ENCODE measurements at places on chromosomes 3 and 15.

DNA sequence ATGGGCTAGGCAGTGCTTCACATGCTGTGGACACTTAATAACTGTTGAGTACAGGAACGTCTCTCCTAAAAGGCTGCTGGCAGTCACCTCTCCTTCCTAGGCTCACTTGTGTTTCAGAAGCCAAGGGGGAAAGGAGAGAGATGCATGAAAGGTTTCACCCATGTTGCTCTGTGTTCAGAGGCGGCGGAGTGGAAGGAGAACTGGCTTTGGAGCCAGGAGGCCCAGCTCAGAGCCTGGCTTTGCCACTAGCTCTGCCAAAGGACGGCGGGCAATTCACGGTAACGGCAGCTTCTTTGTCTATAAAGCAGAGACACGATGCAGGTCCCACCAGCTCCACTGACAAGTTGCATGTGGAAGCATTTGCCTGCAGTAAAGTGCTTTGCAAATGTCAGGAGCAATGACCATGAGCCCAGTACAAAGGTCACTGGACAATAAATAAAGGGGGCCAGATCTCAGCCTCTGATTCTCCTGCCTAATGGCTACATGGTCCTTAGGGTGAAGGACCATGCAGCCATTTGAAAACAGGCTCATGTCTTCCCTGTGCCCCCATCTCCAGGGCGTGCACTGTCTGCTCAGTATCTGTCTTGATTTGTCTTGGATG is 171.7 kb upstream of the TLE3 start:
- DNase-seq, result no peak

DNA sequence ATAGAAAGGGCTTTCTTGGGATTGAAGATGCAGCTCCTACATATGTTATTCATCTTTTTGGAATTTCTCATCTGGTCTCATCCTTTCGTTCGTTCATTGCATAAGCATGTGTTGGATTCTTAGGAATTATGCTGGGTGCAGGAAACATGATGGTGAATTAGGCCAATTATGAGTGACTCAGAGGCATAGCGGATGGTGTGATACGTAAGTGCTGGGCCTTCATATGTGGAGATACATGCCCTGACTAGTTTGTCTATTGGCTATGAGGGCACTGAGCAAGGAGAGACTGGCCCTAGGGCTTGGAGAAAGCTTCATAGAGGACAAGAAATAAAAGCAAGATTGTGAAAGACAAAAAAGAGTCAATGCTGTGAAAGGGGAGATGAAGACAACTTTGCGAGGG is 235.1 kb downstream of the MYRIP start:
- no peak for DNase-seq

- DNase-seq, result no peak
Observed at GRCh38 chr3:25581335-25581734, 83.4 kb downstream of the TOP2B start.

DNA sequence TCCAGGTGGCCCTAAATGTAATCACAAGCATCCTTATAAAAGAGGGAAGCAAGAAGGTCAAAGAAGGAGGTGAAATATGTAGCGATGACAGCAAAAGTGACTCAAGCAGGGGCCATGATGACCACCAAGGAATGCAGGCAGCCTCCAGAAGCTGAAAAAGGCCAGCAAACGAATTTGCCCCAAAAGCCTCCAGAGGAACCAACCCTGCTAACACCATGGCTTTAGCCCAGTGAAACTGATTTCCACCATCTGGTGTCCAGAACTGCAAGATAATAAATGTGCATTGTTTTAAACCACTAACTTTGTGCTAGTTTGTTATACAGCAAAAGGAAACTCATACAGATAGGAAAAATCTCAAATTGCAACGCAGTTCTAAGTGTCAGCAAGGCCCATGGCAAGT is 23.0 kb upstream of the RBSN start:
- no peak for DNase-seq

DNA sequence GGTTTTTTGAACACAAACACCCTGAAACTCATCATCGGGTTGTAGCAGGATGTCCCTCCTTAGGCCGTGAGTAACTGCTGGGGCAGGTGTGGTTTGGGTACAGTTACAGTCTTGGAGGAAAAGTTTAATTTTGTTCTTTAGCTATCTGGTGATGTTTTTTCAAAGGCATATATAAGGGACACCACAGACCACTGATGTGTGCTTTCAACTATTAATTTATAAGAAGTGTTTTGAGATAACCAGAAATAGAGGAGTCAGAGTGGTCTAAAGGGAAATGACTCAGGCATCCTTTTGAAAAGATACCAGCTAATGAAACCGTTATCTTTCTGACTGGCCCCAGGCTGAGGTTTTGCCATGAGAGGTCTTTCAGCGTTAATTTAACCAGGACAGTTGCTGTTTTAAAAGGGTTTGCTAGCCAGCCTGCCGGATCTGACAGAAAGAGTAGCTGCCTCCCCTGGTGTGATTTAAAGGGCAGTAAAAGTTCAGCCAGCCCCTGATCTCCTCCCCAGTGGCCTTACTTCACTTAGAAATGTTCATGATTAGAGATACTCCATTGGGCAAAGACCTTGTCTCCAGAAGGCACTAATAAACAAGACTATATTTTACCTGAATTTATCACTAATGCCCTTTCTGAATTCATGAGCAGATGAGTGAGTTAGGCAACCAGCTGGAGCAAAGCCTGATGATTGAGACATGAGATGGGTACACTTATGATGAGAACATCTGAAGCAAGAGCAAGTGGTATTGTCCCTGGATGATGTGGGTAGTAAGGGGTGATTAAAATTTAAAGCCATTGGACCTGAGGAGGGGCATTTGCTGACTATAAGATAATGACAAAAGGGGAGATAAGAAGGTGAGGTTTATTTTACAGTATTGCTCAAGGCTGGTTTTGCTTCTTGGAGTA is 482.5 kb upstream of the TBL1XR1 start:
- no peak for DNase-seq

- no peak for DNase-seq
Observed at GRCh38 chr3:188034989-188035388, 119.0 kb upstream of the LPP start.

DNA sequence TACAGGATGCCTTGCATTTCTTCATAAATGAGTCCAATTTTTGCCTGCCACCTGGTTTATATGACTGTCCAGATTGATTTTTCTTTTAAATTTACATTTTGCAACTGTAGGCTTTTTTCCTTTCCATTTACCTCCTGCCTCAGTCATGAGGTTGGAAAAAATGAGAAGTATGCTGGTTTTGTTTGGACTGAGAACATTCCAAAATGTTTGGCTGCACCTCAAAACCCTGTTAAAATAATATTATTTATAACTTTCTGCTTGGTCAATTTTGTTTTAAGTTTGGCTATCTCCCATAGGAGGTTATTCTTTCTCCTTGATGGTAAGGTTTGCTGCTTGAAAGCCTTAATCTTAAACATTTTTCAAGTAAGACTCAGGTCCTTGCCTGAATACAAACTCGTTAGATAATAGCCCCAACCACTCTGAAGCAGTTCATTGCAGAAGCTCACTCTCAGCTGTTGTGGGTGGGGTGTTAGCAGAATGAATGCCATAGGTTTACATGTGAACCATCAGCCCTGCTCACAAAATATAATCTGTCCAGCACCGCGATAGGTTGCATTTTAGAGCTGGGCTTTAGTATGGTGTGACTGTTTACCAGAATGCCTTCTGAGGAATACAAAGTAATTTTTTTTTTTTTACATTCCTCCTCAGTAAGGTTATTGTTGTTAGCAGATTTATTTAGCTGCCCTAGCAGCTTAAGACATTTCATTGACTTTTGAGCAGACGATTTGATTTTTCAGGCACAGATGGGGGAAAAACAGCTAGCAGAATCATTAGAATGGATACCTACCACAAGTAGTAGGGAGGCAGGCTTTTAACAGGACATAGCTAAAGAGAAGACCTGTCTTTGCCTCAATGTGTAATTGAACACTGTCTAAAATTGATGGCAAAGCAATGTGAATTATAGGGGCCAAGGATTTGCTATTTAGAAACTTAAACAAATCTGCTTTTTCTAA is 630.8 kb upstream of the KCNMB2 start:
- DNase-seq, result peak; percentile 11

DNA sequence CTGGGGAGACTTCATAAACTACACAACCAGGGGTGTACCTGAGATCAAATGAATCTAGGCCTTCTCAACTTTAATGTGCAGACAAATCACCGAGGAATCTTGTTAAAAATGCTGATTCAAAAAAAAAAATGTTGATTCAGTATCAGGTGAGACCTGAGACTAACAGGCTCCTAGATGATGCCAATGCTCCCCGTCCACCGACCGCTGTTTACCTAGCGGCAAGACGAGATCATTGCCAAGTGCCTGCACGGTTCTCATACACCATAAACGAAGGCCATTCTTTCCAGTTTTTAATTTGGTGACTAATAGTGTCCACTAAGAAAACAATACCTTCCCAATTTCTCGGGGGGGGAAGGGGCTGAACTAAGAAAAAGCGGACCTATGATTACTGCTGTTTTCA is 2.5 kb upstream of the FSIP1 start:
- DNase-seq, result no peak

DNA sequence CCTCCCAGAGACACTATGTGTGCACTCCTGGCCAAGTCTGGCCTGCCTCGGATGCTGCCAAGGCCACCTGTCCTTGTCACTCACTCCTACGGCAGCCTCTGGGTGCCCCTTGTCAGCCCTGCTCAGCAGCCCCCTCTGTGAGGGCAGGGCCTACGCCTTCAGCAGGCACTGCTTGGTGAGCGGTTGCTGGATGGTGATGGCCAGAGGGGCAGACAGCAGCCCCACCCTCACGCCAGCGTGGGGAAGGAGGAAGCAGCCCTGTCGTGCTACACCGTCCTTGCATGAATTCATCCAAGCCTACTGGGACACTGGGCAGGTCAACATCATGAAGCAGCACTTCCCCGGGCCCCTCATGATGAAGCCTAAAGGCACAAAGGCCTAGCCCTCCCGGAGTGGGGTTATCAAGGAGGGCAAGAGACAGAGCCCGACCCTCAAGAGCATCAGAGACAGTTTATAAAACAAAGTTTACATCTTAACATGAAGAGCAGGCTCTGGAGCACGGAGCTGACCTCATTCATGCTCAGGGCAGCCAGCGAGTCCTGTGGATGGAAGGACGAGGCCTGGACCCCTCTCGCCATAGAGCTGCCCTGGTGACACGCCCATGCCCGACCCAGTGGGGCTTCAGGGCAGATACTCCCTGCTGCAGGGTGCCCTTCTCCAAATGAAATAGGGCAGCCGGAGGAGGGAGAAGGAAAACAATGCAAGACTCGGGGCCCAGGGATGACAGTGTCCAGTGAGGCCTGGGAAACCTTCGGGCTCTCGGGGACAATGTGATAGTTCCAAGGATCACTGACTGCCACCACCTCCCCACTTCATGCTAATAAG is 25.3 kb downstream of the CHDH start:
- DNase-seq, result no peak

DNA sequence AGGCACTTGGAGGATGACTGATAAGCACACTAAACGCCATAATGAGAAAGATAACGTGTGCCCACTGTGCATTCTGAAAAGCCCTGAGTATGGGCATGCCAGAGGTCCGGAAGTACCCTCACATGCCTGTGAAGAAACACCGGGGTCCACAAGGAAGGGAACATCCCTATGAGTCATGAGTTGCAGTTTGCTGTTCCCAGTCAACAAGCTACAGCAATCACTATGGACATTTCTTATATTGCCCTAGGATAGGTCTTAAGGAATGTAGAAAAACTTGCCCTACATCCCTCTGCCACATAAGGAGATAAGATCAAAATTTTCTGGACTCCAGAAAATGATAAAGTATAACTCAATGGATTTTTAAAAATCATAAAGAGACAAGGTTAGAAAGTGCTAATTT is 9.9 kb downstream of the MB21D2 start:
- no peak for DNase-seq

DNA sequence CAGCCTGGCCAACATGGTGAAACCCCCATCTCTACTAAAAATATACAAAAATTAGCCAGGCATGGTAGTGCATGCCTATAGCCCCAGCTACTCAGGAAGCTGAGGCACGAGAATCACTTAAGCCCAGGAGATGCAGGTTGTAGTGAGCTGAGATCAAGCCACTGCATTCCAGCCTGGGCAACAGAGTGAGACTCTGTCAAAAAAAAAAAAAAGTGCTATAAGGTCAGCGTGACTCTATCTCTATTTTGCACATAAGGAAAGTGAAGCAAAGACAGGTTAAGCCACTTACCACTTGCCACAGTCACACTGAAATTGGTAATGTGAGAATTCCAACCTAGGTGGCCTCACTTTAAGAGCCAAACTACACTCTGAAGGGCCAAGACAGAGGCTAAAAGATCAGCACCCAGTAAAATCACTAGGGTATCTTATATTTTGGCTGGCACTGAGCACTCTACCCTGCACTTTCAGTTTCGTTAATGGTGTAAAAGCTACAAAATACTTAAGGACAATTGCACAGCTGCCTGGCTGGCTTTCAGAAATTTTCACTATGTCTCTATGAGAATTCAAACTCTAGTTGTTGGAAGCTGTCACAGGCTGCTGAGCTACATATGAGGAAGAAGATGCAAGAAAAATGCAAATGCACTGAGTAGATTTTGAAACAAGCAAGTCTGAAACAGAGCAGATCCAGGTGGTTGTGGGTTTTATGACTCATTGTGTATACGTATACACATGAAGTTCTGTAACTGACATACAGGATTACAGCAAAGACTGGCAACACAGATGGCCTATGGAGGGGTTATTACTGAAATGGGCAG is 32.7 kb downstream of the TRANK1 start:
- no peak for DNase-seq

- no peak for DNase-seq
Observed at GRCh38 chr3:4174791-4175190, 128.4 kb upstream of the SETMAR start.

- peak; percentile 61 for DNase-seq
Observed at GRCh38 chr15:80309769-80310384, 57.9 kb upstream of the CTXND1 start.

DNA sequence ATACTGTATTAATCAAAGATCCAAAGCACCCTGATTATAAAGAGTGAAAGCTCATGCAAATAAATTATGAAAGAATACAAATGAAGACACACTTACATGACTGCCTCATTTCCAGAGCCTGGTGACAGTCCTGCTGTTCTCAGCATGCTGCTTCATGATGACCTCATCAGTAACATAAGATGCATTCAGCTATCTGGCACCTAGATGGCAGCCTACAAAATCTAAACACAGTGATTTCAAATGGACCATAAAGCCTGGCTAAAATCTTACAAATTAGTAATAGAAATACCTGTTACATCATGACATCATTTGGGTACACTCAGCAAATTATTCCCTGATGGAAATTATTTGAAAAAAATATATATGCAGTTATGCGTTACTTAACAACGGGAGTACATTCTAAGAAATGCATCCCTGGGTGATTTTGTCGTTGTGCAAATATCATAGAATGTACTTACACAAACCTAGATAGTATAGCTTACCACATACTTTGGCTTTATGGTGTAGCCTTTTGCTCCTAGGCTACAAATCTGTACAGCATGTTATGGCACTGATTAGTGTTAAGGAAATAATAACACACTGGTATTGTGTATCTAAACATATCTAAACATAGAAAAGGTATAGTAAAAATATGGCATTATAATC is 207.2 kb downstream of the EPHA3 start:
- DNase-seq, result peak; percentile 38

GRCh38 chr3:187947927-187948682 is 202.8 kb upstream of the BCL6 start:
- no peak for DNase-seq

All from iPS-NIHi11 (cell line).